ENCODE measurements at places on chromosomes 7 and 10.

GRCh38 chr10:129655679-129656031 is 188.6 kb downstream of the MGMT start:
- DNase-seq, result no peak

GRCh38 chr7:80942261-80943041 is 23.6 kb upstream of the SEMA3C start:
- peak; percentile 99 for DNase-seq

DNA sequence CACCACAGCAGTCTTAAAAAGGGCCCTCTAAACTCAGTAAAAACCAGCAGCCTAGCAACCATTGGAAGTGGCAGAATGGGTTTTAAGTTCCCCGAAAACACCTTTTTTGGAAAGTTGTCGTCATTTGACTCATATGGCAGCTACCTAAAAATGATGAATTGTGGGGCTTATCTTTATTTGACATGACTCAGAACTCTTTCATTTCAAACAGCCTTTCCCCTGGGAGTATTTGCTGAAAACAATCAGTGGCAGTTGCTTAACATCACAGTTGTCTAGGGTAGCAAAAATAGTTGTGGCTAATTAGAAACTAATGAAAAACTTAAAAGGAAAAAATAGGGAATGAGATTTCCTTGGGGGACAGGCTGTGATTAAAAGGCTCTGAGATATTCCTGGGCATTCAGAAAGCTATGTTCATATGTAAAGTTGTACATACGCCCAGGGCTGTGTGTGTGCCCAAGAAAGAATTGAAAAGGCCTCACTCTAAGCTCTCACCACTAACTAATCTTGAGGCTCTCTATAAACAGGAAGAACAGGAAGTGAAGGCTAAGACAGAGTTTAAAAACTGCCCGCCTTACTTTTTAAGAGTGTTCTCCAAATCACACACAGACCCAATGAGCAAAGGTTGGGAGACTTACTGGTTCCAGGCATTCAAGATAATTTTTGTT is 81.7 kb upstream of the HECTD2 start:
- DNase-seq, result no peak

GRCh38 chr7:142422621-142423020 is 164.8 kb upstream of the PRSS58 start:
- no peak for DNase-seq

DNA sequence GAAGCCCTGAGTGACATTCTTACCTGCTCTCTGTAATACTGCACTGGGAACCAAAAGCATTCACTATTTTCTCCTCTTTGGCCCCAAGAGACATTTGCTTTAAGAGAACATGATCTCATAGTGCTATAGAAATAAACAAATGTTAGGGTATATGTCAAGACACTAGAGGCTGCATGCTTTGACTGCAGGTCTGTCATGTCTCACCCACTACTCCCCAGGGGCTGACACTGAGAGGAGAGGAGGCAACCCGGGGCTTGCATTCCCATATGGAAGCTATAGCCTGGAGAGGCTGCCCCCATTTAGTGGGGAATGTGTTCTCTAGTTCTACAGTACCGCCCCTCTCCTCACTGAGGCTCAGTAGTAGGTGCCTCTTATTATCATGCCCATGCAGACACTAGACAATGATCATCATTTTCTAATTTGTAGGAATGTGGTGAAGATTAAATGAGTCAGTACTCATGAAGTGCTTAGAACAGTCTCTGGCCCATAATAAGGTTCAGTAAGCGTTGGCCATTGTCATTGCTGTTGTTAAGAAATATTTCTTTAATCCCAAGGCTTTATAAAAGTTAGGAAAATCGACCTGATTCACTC is 4.9 kb upstream of the SLF2 start:
- DNase-seq, result peak; percentile 41

GRCh38 chr10:75399461-75400162 is 2.0 kb downstream of the ZNF503 start:
- peak; percentile 69 for DNase-seq

GRCh38 chr7:135560631-135561030 is 2.9 kb downstream of the NUP205 start:
- no peak for DNase-seq

DNA sequence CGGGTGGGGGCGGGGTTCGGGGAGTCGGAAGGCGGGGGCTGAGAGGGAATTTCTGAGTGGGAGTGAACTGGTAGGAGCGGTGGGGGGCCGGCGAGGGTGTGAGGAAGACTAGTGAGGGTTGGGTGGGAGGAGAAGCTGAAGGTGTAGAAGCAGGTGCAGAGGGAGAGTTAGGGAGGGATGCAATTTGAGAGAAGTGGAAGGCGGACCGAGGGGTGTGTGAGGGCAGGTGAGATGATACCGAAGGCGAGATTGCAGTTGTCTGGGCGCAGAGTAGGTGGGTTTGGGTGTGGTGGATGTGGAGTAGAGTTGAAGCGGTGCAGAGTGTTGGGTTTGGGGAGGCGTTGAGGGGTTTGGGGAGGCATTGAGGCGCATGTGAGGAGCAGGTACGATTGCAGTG is 643 bp downstream of the KAT6B start:
- no peak for DNase-seq

DNA sequence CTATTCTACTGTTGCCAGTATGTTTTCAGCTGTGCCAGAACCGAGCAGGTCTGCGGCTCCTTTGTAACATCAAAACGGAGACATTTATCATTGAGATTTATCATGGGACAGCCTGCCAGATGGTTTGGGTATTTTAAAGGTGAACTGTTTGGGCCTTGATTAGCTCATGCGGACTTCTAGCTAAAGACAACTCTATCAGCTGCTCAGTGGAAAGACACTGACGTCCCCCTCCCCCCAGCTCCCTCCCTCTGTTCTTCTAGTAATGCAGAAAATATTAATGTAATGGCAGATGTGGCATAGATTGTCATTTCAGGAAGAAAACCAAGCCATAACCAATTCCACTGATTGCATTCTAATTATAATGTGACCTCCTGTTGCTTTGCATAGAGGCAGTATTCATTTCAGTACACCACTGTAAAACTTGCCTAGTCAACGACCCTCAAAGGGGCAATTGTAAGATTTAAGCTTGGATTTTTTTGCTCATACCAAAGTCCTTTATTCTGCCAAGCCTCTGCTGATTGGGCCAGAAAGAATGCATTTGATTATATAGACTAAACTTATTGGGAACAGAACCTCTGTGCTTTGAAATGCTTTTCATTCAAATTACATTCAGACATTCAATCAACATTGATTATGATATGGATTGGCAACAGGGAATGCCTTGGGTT is 966.8 kb downstream of the LRMDA start:
- DNase-seq, result no peak

DNA sequence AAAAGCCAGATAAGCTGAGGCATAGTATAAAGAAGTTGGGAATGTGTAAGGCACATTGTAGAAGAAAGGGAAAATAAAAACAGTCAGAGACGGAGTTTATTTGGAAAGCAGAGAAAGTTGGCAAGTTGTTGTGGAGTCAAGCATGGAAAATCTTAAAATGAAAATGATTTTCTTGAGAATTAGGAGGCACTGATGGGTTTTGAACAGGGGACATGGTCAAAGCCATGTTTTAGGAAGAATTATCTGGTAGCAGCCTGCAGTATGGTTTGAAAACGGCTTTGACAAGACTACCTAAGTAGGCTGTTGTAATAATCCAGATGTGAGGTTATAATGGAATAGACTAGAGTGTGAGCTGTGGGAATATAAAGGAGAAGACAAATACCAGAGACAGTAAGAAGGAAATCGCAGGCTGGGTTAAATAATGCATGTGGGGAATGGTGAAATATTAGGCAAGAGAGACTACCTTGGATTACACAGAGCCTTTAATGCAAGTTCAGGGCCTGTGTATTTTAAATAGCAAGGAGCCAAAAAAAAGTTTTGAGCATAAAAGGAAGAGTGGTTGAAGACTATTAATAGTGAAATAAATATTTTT is 130.4 kb upstream of the MEOX2 start:
- DNase-seq, result no peak

DNA sequence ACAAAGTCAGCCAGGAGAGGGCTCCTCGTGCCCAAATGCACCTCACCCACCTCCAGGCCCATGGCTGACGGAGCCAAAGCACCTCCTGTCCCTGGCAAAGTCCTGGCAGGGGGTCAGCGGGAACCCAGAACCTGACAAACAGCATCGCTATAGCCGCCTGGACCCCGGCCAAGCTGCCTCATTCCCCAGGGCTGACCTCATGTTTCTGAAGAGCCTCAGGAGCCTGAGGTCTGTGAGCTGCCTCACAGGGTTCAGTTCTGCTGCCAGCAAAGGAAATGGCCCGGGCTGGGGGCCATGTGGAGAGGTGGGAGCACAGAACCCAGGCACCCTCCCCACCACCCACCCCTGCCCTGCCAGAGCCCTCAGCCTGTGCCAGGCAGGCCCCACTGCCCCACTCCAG is 4.2 kb upstream of the NANOS1 start:
- peak; percentile 54 for DNase-seq

DNA sequence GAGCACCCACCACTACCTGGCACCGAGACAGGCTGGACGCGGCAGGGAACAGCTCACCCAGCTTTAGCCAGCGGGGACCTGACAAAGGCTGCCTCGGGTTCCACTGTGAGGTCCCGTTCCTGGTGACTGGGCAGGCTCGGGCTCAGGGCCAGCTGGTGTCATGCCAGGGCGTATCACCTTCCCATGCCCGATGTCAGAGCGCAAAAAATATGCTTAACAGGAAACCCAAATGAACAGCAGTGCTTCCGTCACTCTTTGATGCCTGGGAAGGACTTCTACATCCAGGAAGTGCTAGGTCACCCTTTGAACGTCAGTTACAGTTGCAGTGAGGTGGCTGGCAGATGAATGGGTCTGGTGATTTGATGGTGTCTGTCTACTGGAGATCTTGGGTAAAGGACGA is 106.0 kb downstream of the ADARB2 start:
- DNase-seq, result no peak

DNA sequence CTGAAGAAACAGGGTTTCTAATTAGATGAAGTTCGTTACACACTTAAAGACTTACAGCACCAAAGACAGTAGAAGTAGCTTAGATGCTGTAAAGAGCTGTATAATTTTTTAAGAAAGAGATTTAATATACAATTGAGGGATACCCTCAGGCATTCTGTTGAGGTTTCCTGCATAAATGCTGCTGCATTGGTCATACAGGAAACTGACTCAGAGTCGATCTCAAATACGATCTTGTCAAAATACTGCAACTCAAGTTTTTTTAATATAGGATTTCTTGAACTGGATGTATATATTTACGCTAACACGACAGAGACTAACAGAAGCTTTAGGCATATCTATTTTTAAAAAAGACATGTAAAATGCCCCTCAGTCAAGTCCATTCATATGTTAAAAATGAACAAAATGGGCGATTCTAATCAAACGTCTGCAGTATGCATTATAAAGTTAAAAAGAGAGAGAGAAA is 2.4 kb upstream of the ARID5B start:
- peak; percentile 61 for DNase-seq

DNA sequence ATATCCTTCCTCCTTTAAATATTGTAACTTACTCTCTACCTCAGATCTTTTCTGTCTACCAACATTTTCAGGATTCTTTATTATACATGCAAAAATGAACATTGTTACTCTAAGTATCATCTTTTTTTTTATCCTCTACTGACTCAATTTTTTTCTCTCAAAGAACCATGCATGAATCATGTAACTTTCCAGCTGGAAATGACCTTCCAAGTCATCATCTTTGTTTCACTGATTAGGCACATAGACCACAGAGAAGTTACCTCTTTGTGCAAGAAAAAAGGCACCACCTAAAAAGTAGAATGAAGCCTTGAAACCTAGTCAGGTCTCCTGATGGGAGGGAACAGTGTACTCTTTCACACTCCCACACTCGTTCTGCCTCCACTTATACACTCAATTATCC is 234.9 kb downstream of the HGF start:
- no peak for DNase-seq
